Dermis blood vessel endothelial cell (primary cell): ENCODE measurements at places on chromosomes 16 and 17.
A peak's percentile ranks its signal among the peaks of the same experiment; 100 is the strongest.

DNA sequence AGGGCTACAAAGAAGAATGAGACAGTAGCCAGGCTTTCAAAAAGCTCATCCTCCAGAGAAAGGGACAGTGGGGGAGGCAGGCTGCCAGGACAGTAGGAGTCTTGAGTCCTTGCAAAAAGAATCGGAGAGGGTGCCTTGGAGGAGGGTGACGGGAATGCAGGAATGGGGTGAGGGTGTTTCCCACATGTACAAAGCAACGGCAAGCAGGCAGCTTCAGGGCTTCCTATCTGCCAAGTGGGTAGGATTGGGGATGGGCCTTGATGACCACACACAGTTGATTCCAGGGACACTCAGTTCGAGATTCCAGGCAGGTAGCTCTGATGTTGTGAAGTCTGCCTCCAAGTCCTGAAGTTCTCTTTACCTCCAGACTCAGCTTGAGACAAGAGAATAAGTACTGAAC is 54.4 kb downstream of the C17orf67 start:
- DNase-seq: no peak

GRCh38 chr16:3485821-3486505 is 9.3 kb downstream of the C16orf90 start:
- no peak for DNase-seq

DNA sequence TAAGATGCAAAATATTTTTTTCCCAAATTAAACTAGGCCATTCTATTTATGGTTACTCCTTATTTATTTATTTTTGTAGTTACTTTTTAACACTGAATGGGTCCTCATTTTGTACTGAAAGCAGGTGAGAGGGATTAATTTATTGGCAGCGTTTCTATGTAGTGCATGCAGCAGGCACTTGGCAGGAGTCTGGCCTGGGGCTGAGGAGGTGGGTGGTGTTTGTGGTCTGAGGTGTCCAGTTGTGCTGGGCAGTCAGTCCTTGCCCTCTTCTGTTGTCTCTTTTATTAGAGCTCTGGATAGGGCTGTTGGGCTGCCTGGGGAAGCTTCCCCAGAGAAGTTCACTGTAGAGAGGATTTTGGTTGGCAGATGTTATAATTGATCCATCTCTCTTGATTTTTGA is 12.7 kb downstream of the SEC14L1 start:
- DNase-seq: no peak

- DNase-seq: peak; percentile 59
Measured at GRCh38 chr16:77234611-77235010, 35.4 kb downstream of the SYCE1L start.

- no peak for DNase-seq
Measured at GRCh38 chr17:37742762-37743611, 1.9 kb downstream of the HNF1B start.

DNA sequence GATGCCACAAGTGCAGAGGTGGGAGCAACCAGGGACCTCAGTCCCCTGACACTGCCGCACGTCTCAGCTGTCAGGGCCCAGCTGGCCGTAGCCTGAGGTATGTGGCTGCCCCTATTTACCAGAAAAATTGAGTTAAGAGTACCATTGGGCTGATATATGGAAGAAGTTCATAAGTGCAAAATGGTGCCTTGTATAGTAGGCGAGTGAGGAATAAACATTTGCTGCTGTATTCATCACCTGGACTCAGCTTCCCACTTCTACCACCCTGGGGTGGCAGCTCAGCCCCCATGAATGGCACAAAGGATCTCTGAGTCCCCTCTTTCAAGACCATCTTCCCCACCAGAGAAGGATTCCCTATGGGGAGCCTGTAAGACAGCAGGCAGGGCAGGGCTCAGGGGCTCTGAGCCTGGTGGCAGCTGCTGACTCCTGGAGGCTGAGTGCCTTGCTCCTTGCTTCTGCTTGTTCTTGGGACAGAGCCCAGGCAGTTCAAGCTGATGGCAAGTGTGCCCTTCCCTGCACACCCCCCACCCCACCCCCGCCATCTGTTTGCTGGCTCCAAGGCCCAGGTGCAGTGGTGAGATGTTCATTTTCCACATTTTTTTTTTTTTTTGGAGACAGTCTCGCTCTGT is 29.0 kb downstream of the TRPV2 start:
- DNase-seq: no peak

GRCh38 chr16:85986931-85987749 is 88.2 kb downstream of the IRF8 start:
- peak; percentile 30 for DNase-seq

GRCh38 chr16:86395477-86395876 is 114.8 kb upstream of the FOXF1 start:
- no peak for DNase-seq

DNA sequence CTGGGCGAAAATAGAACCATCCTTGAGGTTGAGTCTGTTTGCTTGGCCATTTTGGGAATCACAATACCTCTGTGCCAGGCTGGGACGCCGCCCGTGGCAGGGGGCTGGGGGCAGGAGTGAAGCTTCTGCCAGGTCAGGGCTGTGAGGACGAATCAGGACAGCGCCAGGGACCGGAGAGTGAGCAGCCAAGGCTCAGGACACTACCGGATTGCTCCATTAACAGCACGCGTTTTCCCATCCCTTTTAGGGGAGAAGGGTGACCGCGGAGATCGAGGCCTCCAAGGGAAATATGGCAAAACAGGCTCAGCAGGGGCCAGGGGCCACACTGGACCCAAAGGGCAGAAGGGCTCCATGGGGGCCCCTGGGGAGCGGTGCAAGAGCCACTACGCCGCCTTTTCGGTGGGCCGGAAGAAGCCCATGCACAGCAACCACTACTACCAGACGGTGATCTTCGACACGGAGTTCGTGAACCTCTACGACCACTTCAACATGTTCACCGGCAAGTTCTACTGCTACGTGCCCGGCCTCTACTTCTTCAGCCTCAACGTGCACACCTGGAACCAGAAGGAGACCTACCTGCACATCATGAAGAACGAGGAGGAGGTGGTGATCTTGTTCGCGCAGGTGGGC is 23.4 kb downstream of the C1QTNF1 start:
- DNase-seq: no peak

DNA sequence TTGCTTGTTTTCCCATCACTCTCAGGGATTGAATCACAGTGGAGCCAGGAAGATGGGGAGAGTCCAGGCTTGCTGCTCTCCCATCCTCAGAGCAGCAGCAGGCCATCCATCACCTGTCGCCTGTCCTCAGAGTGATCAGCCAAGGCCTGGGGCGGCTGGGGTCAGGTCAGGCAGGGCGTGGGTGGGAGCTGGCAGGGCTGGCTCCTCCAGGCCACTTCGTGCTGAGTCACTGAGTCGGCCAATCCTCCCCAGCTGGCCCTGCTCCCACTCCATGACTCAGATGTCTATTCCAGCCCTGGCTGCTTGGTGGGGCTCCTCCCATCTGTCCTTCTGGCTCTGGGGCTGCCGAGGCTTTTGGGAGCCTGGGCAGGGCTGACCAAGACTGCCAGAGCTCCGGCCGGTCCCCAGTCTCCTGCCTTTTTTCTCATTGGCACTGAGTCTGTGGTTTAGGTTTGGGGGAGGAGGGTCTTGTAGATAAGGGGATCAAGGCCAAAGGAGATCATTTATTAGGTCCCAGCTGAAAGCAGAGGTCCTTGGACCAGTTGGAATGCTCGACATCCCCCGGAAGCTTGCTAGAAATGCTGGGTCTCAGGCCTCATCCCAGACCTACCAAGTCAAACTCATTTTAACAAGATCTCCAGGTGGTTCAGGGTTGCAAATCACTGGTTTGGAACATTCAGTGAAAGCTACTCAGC is 72.7 kb downstream of the ABCC1 start:
- DNase-seq: peak; percentile 96

DNA sequence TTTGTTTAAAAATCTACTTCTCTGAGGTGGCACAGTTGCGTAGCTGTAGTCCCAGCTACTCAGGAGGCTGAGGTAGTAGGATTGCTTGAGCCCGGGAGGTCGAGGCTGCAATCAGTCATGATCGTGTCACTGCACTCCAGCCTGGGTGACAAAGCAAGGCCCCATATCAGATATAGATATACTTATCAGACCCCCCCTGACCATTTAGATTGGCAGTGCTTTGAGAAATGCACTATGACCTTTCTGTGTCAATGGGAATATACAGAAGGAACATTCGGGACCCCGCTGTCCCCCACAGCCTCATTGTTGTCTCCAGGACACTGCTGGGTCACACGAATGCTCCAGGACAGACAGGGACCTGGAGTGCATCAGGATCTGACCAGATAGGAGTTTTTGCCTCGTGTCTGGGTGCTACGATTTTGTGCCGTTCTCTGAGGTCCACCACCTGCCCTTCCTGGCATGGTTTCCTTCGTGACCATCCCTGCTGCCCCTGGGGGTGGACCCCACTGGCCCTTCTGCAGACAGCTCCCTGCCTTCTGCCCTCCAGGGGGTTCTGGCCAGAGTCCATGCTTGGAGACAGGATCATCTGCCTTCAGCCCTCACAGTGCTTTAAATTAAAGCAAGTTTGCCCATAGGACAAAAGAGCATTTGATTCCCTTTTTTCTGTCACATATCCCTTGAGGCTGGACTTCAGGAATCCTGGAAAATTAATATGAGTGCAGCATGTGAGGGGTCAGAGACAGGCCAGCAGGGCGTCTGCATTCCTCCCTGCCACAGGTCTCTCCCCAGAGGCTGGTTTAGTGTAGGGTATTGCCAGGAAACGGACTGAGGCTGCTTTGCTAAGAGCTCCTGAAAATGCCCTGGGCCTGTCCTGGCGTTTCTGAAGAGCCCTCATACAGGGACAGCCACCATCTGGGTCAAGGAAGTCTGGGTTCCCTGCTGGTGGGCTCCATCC is 19.3 kb downstream of the PLD6 start:
- no peak for DNase-seq

- no peak for DNase-seq
Measured at GRCh38 chr17:67109111-67109510, 64.8 kb downstream of the CACNG1 start.

GRCh38 chr16:25709213-25709612 is 17.5 kb downstream of the HS3ST4 start:
- no peak for DNase-seq
